BE2C (cell line): ENCODE measurements at places on chromosomes 2 and 18.

DNA sequence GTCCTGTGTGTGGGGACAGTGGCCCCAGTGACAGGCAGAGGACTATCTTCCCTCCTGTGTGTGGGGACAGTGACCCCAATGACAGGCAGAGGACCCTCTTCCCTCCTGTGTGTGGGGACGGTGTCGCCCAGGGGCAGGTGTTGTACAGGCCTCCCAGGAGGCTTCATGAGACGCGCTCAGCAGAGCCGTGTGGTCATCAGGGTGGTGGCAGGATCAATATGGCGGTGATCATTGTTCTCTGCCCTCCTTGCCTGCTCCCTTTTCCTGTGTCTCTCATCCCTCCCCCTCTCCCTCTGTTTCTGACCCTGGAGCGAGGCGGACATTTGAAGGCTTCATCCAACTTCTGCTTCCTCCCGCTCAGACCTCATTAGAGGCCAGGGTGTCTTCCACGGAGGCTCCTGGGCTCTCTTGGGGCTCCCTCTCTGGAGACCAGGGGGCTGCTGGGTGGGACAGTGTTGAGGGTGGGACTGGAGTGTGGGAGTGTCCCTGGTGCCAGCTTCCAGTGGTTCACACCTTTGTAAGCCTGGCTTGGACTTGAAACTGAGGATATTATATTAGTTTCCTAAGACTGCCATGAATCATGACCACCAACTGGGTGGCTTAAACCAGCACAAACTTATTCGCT, 59.5 kb downstream of the ACKR3 start:
- no peak for DNase-seq

- no peak for DNase-seq
Observed at GRCh38 chr2:28423856-28424605, 31.4 kb downstream of the FOSL2 start.

- no peak for DNase-seq
Observed at GRCh38 chr2:223735659-223736244, 101.6 kb downstream of the AP1S3 start.

DNA sequence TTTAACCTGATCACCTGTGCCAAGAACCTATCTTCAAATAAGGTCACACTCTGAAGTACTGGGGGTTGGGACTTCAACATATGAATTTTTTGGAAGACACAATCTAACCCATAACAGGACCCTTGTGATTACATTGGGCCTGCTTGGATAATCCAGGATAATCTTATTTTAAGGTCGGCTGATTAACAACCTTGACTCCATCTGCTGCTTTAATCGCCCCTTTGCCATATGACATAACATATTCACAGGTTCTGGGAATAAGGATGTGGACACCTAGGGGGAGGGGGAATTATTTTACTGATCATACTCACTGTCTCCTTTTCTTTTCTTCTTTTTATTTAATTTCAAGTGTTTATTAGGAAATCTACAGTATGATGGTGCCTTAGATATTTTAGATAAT, 34.8 kb downstream of the CDH20 start:
- DNase-seq: no peak

DNA sequence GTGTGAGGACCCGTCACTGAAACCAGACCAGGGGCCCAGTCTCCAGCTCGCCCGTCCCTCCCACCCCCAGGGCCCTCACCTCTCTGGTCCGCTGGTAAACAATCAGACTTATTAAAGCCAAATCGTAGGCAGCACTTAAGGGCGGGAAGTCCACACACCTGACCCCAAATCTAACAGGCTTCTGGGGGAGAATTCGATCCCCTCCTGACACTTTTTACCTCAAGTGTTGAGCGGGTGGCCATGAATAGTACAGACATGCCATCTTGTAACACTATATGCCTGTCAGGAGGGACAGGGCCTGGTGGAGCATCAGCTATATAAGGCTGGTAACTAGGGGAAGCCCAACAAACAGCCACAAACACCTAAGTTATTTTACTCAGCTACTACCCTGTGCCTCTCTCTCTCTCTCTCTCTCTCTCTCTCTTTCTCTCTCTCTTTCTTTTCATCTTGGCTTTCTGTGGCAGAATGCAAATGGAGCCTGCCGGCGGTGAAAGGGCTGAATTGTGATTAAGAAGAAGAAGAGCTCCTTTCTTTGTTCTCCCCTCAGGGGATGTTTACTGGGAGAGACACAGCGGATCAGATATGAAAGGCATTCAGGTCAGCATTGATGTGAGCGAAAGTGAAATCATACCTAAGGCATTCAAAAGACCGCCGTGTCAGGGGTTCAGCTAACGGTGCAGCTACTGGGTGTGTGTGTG, 9.5 kb downstream of the ZEB2 start:
- DNase-seq: no peak

DNA sequence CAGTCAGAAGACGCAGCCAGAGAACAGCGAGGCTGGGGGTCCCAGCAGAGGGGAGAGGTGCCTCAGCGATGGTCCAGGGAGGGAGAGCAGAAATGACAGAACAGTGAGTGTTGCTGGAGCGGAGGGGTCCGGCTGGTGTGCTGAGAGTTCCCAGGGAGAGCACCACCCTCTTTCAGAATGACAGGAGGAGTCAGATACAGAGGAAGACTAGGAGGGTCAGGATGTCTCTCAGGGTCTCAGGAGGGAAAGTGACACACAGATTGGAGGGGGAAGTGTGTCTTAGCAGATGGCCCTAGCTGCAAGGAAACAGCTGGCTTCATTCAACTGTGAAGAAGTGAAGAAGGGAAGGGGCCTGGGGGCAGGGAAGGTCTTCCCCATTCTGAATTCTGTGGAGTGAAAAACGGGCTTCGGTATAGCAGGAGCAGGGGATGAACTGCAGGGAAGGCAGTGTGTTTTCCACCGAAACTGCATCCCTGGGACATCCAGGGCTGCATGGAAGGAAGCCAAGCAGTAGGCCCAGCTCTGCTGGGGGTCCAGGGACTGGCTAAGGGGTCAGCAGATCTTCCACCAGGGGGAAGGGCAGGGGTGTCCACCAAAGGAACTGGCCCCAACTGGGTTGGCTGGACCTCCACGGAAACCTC, 90.0 kb upstream of the OTOS start:
- no peak for DNase-seq

- no peak for DNase-seq
Observed at GRCh38 chr2:18993756-18994338, 364.6 kb downstream of the OSR1 start.

- DNase-seq: no peak
Observed at GRCh38 chr2:19021100-19021476, 337.3 kb downstream of the OSR1 start.

- DNase-seq: no peak
Observed at GRCh38 chr2:221075203-221075602, 496.9 kb downstream of the EPHA4 start.

GRCh38 chr18:57149531-57149930, 2.6 kb downstream of the BOD1L2 start:
- no peak for DNase-seq

GRCh38 chr2:124894199-124894598, 869.1 kb downstream of the CNTNAP5 start:
- DNase-seq: no peak

DNA sequence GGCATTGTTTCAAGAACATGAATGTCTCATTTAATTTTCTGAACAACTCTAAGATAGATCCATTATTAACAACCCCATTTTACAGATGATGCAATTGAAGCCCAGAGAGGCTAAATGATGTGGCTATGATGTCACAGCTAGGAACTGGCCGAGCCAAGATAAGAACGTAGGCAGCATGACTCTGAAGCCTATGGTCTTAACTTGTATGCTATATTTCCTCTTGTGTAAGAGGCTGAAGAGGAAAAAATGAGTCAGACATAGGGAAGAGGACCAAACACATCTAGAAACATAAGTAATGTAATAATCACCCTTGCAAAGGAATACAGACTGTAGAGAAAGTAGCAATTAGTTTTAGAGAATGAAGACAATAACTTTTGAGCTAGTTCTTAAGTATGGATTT, 416.8 kb downstream of the FIGN start:
- no peak for DNase-seq

DNA sequence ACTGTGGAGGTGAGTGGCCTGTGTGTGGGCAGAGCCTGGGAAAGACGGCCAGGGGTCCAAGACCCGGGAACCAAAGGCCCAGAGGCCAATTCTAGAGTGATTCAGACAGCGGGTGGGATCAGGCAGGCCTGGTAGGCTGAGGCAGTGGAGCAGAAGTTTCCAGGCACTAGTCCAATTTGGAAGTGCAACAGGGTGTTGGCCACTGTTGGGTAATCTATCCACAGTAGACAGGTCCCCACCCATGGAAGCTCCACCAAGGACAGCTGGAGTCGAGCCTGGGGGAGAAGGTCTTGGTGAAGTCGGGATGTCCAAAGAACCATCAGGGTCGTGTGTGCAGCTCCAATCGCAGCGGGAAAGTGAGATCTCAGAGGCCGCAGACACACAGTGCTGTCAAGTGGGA, 125.8 kb upstream of the COPS8 start:
- no peak for DNase-seq

DNA sequence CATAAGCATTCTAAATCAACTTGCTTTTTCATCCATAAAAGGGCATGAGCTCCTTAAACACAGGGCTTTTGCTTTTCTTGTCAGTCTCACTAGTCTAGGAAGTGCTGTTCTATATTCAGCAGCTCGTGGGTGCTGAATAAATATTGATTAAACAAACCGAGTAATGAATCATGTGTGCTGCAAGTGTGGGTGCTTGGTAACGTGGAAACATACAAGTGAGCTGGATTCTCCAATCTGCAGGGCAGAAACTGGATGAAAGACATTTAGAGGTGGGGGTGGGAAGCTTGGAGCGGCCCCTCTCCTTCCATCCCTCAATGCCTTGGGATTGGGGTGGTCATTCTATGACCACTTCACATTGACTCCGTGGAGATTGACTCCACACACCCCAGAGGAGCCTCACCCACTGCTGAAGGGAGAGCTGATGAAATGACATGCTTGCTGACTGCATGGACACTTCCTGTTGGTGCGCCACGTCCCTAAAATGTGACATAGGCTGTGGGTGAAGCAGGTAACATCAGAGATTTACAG, 114.6 kb downstream of the DOCK10 start:
- DNase-seq: no peak

DNA sequence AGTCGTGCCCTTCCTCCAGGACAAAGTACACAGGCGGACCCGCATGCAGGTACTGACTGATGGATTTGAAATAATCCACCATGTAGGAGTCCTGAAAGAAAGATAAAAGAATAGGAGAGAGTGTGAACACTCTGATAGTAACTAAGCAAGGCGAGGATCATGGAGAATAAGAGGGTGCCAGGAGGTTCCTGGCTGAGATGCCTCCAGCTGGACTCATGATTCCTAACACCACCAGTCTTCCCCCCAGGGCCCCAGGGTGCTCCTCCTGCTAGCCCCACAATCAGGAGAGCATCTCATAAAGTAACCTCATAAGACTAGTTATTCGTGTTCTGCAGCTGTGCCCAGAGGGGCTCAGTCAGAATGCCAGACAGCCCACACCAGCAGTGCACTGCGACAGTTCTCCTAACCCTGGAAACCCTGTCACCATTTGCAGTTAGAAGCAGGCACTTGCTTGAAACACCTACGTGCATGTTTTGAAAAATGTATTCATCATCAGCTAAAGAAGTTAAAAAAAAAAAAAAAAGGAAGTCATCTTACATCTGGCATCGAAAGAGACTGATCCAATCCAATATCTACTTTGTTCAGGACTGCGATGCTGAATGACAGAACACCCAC, 36.7 kb downstream of the RMC1 start:
- no peak for DNase-seq

DNA sequence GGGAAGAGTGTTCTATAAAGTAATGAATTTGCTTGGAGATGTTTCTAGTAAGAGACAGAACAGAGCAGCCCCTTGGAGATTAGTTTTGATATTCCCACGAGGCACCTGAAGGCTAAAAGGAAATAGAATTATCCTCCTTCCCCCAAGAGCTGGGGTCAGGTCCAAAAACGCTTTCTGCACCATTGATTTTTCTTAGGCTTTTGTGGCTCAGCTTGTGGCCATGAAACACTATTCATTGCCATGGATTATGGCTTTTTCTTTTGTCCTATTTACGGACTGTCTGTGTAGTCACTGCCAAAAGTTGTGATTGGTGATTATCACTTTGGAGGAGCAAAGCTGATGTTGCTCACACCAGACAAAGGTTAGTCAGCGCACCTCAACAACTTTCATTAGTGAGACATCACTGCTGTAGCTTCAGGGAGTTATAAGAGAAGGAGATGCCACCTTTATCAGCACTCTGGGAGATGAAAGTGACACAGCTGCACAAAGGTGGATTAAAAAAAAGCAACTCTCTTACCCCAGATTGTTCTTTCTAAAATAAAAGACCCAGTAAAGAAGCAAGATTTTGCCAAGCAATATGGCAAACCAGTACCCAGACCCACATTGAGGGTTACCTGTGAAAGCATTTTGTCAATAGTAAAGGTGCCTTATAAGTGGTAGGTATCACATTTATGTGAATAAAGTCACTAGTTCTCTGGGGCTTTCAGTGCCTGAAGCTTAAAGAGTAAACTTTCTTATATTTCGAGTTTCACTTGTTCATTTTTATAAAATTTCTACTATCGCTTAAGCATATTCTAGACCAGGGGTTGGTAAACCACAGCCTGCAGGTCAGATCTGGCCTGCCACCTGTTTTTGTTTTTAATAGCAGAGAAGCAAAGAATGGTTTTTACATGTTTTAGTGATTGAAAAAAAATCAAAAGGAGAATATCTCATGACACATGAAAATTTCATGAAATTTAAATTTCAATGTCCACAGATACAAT, 10.6 kb downstream of the CXCR4 start:
- no peak for DNase-seq

DNA sequence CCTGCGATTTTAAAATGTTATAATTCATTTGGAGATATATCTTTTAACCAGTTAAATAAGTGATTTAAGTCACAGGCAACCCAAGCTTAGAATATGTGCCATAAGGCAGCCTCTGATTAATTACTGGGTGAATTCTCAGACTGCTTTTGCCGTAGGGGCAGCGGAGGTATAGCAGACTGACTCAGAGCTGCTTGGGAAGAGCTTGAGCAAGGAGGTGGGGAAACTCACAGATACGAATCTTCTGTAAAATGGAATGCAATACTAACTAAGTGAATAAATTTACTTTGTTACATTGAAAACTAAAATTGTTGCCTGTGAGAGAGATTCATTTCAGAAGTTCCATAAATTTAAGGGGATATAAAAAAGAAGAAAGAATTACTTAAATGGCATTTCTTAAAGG, 115.4 kb downstream of the KYNU start:
- no peak for DNase-seq

DNA sequence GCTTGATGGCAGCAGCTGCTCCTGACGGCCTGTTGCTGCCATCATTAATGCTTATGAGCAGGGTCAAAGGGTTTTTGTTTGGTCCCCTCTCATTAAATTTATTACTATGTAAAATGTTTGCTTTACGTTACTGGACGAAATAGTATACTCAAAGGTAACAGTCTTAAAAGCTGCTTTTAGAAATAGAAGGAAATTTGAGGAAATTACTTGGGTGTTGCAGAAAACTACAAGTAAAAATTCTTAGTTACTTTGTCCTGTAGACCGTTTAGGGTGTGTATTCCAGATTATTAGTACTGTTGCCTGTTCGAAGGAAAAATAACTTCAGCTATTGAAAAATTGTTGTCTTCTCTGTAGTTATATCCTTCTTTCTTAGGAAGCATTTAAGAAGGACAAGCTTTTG, 27.8 kb downstream of the DDX1 start:
- DNase-seq: no peak
